Urinary bladder (tissue), 4 donors: ENCODE measurements at places on chromosomes 11 and 22. TPM values are rescaled to one million over a fixed set of nuclear protein-coding genes. Genes with fewer than 3 reads are reported as not detected.

The KIRREL3 gene
- 1.0 TPM for total RNA-seq

GRCh38 chr11:104222464-104222863 lies 58.5 kb upstream of the PDGFD start:
- no peak for DNase-seq

The C1QTNF4 gene
- 3.5 TPM for total RNA-seq

The OR6X1 gene
- total RNA-seq, result not detected

DNA sequence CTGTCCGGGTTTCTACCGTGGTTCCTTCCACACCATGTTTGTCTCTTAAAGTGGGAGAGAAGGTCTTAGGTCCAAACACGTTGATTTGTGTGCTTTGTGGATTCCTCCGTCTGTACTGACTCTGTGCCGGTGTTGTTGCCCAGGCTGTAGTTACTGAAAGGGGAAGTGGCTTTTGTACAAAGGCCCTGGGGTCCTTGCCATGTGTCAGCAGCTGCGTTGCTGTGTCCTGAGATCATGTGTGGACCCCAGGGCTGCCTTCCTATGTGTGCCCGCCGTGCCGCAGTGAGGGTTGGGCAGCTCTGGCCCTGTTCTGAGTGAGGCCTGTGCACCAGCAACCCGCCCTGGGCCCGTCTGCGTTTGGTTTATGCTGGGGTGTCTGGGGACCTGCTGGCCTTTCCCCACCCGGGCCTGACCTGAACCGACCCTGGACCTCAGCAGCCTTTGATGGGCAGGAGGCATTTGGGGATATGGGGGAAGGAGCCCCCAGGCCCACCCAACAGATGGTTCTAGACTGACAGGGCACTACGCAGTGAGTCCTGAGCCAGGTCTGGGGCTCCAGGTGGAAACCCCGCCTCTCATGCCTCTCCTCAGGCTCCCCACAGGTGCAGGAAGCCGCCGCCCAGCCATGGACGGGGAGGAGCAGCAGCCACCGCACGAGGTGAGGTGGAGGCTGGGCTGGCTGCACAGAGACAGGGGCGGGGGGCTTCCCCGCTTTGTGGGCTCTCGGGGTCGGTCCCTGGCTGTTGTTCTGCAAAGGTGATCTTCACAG lies 6.9 kb downstream of the TRABD start:
- no peak for DNase-seq

DNA sequence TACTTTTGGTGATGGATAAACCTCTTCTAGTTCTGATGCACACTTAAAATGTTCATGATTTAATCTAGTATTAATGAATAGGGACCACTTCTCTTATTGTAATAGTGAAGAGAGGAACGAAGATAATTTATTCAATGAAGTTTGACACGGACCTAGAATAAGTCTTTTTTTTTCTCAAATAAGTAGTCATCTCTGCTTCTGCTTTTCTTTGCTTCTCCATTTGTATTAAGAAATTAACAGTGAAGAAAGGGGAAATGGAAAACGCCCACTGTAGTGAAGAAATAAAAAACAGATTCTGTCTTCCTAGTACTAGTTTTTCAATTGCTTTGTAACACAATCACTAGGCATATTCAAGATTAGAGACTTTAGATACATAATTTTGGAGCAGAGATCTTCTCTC lies 73.0 kb downstream of the CD44 start:
- no peak for DNase-seq
